ENCODE measurements at places on chromosomes 12 and 14. TPM values are rescaled to one million over a fixed set of nuclear protein-coding genes. Genes with fewer than 3 reads are reported as not detected.

- H3K27me3 ChIP-seq: peaks cover 2% of the 10 kb centered on the region
- no peak for DNase-seq
- no peaks in the 10 kb centered on the region for H3K36me3 ChIP-seq
- no peak overlapping the region for H3K27ac ChIP-seq
- H3K4me3 ChIP-seq: no peak overlapping the region
These were observed 23.8 kb upstream of the COX6A1 start for GRCh38 chr12:120413901-120414695.

DNA sequence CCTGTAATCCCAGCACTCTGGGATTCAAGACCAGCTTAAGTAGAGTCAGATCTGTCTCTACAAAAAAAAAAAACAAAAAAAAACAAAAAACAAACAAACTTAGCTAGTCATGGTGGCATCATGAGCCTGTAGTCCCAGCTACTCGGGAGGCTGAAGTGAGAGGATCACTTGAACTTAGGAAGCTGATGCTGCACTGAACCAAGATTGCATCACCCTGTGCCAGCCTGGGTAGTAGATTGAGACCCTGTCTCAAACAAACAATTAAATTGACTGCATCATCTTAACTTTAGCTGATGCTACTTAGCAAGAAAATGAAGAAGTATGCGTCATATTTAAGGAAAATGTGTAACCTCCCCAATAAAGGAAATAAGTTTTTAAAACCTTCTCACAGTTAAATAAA is 136.6 kb upstream of the ATXN7L3B start:
- no peaks in the 10 kb centered on the region for H3K36me3 ChIP-seq
- no peaks in the 10 kb centered on the region for H3K4me1 ChIP-seq
- no peak overlapping the region for H3K4me3 ChIP-seq
- no peak for DNase-seq
- H3K27me3 ChIP-seq: peaks cover 5% of the 10 kb centered on the region

- H3K4me1 ChIP-seq: peaks cover 4% of the 10 kb centered on the region
- DNase-seq: no peak
- no peak overlapping the region for H3K27ac ChIP-seq
- H3K27me3 ChIP-seq: no peaks in the 10 kb centered on the region
- H3K4me3 ChIP-seq: no peak overlapping the region
- peaks cover 30% of the 10 kb centered on the region for H3K36me3 ChIP-seq
These were observed 83.7 kb downstream of the HEATR5A start for GRCh38 chr14:31336646-31337045.

The DAO gene
- not detected for total RNA-seq

- no peaks in the 10 kb centered on the region for H3K27me3 ChIP-seq
- no peak overlapping the region for H3K4me3 ChIP-seq
- DNase-seq: no peak
- peaks cover 18% of the 10 kb centered on the region for H3K4me1 ChIP-seq
- H3K27ac ChIP-seq: peak overlapping the region; percentile 15
These were observed 10.2 kb upstream of the GOLGA5 start for GRCh38 chr14:92783813-92784431.

The TAMALIN gene
- 15.7 TPM for total RNA-seq

The SSTR1 gene
- total RNA-seq: not detected

GRCh38 chr14:92465353-92466055 is 48.1 kb upstream of the RIN3 start:
- peaks cover 19% of the 10 kb centered on the region for H3K4me1 ChIP-seq
- no peak for DNase-seq
- no peaks in the 10 kb centered on the region for H3K27me3 ChIP-seq
- H3K4me3 ChIP-seq: no peak overlapping the region
- H3K27ac ChIP-seq: no peak overlapping the region

DNA sequence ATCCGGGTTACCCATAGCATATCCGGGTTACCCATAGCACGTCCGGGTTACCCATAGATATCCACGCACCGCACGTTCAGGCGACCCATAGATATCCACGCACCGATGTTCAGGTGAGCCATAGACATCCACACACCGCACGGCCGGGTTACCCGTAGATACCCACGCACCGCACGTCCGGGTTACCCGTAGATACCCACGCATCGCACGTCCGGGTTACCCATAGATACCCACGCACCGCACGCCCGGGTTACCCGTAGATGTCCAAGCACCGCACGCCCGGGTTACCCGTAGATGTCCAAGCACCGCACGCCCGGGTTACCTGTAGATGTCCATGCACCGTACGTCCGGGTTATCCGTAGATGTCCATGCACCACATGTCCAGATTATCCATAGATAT is 60.3 kb upstream of the SYT1 start:
- H3K4me3 ChIP-seq: no peak overlapping the region
- H3K36me3 ChIP-seq: no peaks in the 10 kb centered on the region
- H3K4me1 ChIP-seq: no peaks in the 10 kb centered on the region
- H3K27ac ChIP-seq: no peak overlapping the region
- peaks cover 10% of the 10 kb centered on the region for H3K27me3 ChIP-seq

- H3K27ac ChIP-seq: no peak overlapping the region
- no peak overlapping the region for H3K4me3 ChIP-seq
- H3K36me3 ChIP-seq: no peaks in the 10 kb centered on the region
- H3K27me3 ChIP-seq: peaks cover 42% of the 10 kb centered on the region
These were observed 40.4 kb upstream of the GZMB start for GRCh38 chr14:24674204-24674970.

The TAS2R30 gene
- total RNA-seq: 1.2 TPM

GRCh38 chr14:90733139-90733808 is 83.0 kb downstream of the TTC7B start:
- no peak overlapping the region for H3K4me3 ChIP-seq
- no peak overlapping the region for H3K27ac ChIP-seq
- no peak for DNase-seq
- peaks cover 7% of the 10 kb centered on the region for H3K4me1 ChIP-seq

DNA sequence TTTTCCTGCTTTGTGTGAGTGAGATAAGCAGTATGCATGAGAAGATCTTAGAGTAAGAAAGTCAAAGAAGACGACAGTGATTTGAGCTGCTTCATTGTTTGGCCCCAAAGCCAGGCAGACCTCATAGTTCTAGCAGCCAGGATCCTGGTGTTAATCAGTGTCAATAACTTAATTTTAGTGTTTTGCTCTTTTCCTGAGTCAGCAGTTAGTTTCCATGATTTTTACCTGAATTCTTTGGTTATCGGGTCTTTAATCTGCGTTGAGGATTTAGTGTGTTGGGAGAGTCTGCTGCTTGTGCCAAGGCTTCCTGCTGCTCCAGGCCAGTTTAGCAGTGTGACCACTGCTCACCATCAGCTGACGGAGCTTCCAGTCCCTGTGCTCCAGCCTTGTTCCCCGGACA is 241.6 kb upstream of the SOX5 start:
- DNase-seq: no peak
- no peak overlapping the region for H3K4me3 ChIP-seq
- H3K27me3 ChIP-seq: no peaks in the 10 kb centered on the region
- no peaks in the 10 kb centered on the region for H3K4me1 ChIP-seq
- no peak overlapping the region for H3K27ac ChIP-seq
- H3K36me3 ChIP-seq: peaks cover 4% of the 10 kb centered on the region

DNA sequence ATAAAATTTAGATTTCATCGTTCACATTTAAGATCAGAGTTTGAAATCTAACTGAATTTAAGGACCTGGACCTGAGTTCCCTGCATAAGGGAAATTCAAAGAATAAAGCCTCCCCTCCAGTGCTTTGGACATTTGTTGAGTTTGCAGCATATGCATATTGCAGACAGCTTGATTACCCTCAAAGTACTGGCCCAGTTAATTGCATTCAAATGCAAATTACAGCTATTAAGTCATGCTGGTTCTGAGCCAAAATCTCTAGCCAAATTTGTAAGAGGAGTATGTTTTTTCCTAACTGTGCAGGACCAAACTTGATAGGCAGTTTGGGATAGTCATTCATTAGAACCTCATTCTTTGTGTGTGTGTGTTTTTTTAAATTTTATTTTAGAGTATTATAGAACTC is 9.1 kb upstream of the KIF21A start:
- DNase-seq: no peak
- H3K4me1 ChIP-seq: no peaks in the 10 kb centered on the region
- peaks cover 8% of the 10 kb centered on the region for H3K27me3 ChIP-seq
- no peak overlapping the region for H3K27ac ChIP-seq
- no peaks in the 10 kb centered on the region for H3K36me3 ChIP-seq

- H3K4me3 ChIP-seq: no peak overlapping the region
- no peaks in the 10 kb centered on the region for H3K36me3 ChIP-seq
- no peak for DNase-seq
- H3K4me1 ChIP-seq: no peaks in the 10 kb centered on the region
- no peaks in the 10 kb centered on the region for H3K27me3 ChIP-seq
- H3K27ac ChIP-seq: no peak overlapping the region
These were observed 3.8 kb upstream of the TAS2R10 start for GRCh38 chr12:10829994-10830393.

GRCh38 chr14:104927432-104927816 is 2.7 kb downstream of the PLD4 start:
- H3K27me3 ChIP-seq: no peaks in the 10 kb centered on the region
- no peaks in the 10 kb centered on the region for H3K4me1 ChIP-seq
- no peak overlapping the region for H3K4me3 ChIP-seq
- DNase-seq: peak; percentile 86

DNA sequence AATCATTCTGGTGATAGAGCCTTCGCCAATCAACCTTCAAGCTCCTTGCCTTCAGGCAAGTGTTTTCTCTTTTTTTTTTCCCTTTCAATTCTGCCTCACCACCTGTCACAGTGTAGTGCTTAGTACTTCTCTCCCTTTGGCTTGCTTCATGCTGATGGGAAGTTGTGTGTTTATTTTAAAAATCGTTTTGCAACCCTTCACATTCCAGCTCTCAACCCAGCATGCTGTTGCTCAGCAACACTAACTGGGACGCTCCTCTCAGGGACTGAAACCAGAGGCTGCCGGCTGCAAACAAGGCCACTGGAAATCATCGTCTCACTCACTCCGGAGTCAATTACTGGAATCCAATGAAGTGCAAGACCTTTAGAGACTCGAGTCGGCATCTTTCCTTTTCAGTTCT is 342.7 kb downstream of the PRKD1 start:
- no peak for DNase-seq
- peaks cover 8% of the 10 kb centered on the region for H3K4me1 ChIP-seq
- H3K27me3 ChIP-seq: no peaks in the 10 kb centered on the region
- peak overlapping the region; percentile 35 for H3K4me3 ChIP-seq
- H3K27ac ChIP-seq: peak overlapping the region; percentile 22
- no peaks in the 10 kb centered on the region for H3K36me3 ChIP-seq

The RNU4-1 gene
- 1,738 TPM for total RNA-seq
